Sigmoid colon (tissue), 7 donors: ENCODE measurements at places on chromosomes 11 and 22. TPM values are rescaled to one million over a fixed set of nuclear protein-coding genes. Genes with fewer than 3 reads are reported as not detected.

TCIRG1 gene
- 69.9 TPM for total RNA-seq

MGAT3 gene
- 1.4 TPM for total RNA-seq

OR8D2 gene
- not detected for total RNA-seq

SLC22A6 gene
- not detected for total RNA-seq

OR8D1 gene
- total RNA-seq: not detected

SHISA8 gene
- not detected for total RNA-seq

- no peaks in the 10 kb centered on the region for H3K4me1 ChIP-seq
- H3K4me3 ChIP-seq: no peak overlapping the region
Observed at GRCh38 chr11:105856954-105857353, 165.1 kb downstream of the MSANTD4 start.

- H3K4me3 ChIP-seq: no peak overlapping the region
- no peaks in the 10 kb centered on the region for H3K27me3 ChIP-seq
- H3K36me3 ChIP-seq: no peaks in the 10 kb centered on the region
Observed at GRCh38 chr11:120682332-120682649, 170.7 kb downstream of the GRIK4 start.

- DNase-seq: peak; percentile 26
- no peaks in the 10 kb centered on the region for H3K27me3 ChIP-seq
- no peaks in the 10 kb centered on the region for H3K36me3 ChIP-seq
- H3K4me1 ChIP-seq: peaks cover 4% of the 10 kb centered on the region
- H3K27ac ChIP-seq: no peak overlapping the region
- H3K4me3 ChIP-seq: no peak overlapping the region
Observed at GRCh38 chr11:75389276-75389605, 10.1 kb upstream of the RPS3 start.

- no peak overlapping the region for H3K27ac ChIP-seq
- H3K27me3 ChIP-seq: no peaks in the 10 kb centered on the region
- H3K36me3 ChIP-seq: peaks cover 20% of the 10 kb centered on the region
- H3K4me3 ChIP-seq: no peak overlapping the region
- H3K4me1 ChIP-seq: peaks cover 23% of the 10 kb centered on the region
Observed at GRCh38 chr11:6620636-6621035, 1.4 kb upstream of the TPP1 start.

DNA sequence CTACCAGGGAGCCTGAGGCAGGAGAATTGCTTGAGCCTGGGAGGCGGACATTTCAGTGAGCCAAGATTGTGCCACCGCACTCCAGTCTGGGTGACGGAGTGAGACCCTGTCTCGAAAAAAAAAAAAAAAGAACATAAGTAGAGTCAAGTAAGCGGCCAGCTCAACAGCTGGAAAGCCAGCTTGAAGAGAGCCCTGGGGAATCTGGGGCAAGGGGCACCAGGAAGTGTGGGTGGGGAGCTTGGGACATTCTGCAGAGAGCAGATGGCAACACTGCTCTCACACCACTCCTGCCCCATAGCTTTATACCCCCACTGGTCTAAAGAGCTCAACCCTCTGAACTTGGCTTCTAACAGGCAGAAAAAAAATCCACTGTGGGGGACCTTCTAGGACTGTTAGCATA is 505.6 kb downstream of the BUD13 start:
- H3K4me3 ChIP-seq: no peak overlapping the region
- no peaks in the 10 kb centered on the region for H3K36me3 ChIP-seq
- DNase-seq: no peak
- H3K27ac ChIP-seq: no peak overlapping the region

- H3K27ac ChIP-seq: no peak overlapping the region
- H3K36me3 ChIP-seq: no peaks in the 10 kb centered on the region
- H3K4me3 ChIP-seq: no peak overlapping the region
- no peak for DNase-seq
- H3K4me1 ChIP-seq: no peaks in the 10 kb centered on the region
Observed at GRCh38 chr11:15107730-15108515, 6.8 kb upstream of the INSC start.

GRCh38 chr11:82930734-82931133 is 29.2 kb downstream of the DDIAS start:
- DNase-seq: no peak
- H3K27me3 ChIP-seq: no peaks in the 10 kb centered on the region
- no peaks in the 10 kb centered on the region for H3K36me3 ChIP-seq

DNA sequence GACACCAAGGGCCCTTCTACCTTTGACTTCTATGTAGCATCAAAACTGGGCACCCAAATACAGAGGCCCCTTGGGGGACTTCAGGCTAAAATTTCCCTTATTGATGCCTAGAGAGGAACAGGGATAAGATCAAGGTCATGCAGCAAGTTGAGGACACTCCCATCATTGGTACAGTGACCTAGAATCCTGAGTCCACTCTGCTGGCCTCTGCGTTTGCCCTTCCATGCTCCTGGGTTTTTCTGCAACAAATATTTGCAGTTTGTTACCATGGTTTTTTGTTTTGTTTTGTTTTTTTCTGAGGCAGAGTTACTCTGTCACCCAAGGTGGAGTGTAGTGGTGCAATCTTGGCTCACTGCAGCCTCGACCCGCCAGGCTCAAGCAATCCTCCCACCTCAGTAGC is 64.2 kb downstream of the THAP12 start:
- DNase-seq: no peak
- peaks cover 4% of the 10 kb centered on the region for H3K4me1 ChIP-seq
- H3K27me3 ChIP-seq: peaks cover 3% of the 10 kb centered on the region
- H3K27ac ChIP-seq: no peak overlapping the region

- no peaks in the 10 kb centered on the region for H3K27me3 ChIP-seq
- no peaks in the 10 kb centered on the region for H3K36me3 ChIP-seq
- no peak overlapping the region for H3K4me3 ChIP-seq
- peaks cover 10% of the 10 kb centered on the region for H3K4me1 ChIP-seq
Observed at GRCh38 chr22:32058656-32059260, 15.7 kb downstream of the SLC5A1 start.

DNA sequence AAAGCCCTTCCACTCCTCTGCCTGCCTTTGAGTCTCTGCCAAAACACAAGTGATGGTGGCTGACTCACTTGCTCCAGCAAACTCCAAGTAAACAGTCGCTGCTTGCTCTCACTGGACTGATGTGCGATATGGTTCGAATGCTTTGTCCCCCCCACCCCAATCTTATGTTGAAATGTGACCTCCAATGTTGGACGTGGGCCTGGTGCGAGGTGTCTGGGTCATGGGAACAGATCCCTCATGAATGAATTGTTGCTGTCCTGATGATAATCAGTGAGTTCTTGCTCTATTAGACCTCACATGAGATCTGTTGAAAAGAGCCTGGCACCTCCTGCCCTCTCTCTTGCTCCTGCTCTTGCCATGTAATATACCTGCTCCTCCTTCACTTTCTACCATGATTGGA is 747.9 kb downstream of the OPCML start:
- H3K36me3 ChIP-seq: no peaks in the 10 kb centered on the region
- no peak for DNase-seq
- H3K4me3 ChIP-seq: no peak overlapping the region
- no peaks in the 10 kb centered on the region for H3K27me3 ChIP-seq
- no peaks in the 10 kb centered on the region for H3K4me1 ChIP-seq

DNA sequence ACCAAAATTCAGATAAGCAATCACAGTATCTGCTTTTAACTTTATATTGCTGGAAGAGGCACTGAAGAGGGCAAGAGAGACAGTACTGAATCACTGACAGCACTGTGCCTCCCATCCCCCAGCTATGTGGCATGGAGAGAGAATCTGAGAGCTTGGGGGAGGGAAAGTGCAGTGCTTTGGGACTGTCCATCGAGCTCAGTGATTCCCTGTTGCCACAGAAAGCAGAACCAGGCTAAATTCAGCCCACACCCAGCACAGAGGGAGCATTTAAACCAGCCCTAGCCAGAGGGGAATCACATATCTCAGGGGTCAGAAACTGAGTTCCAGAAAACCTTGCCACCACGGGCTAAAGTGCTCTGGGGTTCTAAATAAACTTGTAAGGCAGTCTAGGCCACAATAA is 44.3 kb downstream of the KCNQ1 start:
- no peaks in the 10 kb centered on the region for H3K27me3 ChIP-seq
- no peak overlapping the region for H3K4me3 ChIP-seq
- no peaks in the 10 kb centered on the region for H3K36me3 ChIP-seq
- H3K27ac ChIP-seq: no peak overlapping the region

DNA sequence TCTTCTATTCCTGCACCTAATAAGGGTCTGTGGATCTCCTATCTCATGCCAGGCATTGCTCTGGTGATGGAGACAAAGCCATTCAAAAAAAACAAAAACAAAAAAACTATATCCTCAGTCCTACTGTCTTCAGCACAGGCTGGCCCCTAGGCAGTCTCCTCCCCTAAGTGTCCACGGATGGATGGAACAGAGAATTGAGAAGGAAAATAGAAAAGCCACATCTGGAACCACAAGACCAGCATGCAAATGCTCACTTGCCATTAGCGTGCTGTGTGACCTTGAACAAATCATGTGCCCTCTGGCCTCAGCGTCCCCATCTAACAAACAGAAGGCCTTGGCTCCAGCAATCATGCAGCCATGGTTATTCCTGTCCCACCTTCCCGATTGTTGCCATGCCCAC is 32.7 kb upstream of the CD82 start:
- no peaks in the 10 kb centered on the region for H3K4me1 ChIP-seq
- DNase-seq: no peak
- H3K27me3 ChIP-seq: no peaks in the 10 kb centered on the region
- no peak overlapping the region for H3K27ac ChIP-seq

DNA sequence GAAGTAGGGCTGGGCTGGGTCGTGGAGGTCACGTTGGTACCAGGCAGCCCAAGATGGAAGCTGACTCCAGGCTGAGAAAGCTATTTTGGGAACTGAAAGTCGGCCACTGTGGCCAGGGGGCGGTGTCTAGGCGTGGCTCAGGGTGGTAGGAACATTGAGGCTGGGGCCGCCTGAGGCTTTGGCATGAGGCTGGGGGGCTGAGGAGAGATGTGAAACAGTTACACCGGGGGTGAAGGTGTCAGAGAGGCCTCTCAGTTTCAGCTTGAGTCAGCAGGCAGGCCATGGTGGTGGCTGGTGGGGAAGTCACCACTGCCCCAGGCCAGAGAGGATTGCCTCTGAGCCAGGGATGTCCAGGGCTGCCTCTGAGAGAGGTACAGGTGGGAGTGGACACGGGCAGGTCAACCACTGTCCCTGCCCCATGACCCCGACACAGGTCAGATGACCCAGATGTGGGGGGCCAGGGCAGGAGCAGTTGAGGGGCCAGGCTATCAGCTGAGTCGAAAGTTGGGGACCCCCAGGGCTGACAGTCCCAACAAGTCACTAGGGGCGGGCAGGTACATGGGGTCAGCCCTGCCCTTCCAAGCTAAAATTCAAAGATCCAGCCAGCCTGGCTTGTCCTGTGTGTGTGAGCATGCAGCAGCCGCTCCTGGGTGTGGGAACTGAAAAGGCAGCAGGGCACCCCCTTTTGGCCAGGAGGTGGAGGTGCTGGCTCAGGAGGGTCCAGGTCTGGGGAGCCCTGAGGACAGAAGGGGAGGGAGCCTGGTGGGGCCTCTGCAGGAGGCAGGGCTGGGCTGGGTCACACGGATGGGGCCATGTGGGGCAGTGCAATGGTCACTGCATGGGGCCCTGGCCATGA is 7.2 kb downstream of the KCNK7 start:
- no peak overlapping the region for H3K4me3 ChIP-seq
- no peaks in the 10 kb centered on the region for H3K27me3 ChIP-seq
- peak; percentile 86 for DNase-seq
- H3K4me1 ChIP-seq: peaks cover 77% of the 10 kb centered on the region
- H3K36me3 ChIP-seq: peaks cover 77% of the 10 kb centered on the region

DNA sequence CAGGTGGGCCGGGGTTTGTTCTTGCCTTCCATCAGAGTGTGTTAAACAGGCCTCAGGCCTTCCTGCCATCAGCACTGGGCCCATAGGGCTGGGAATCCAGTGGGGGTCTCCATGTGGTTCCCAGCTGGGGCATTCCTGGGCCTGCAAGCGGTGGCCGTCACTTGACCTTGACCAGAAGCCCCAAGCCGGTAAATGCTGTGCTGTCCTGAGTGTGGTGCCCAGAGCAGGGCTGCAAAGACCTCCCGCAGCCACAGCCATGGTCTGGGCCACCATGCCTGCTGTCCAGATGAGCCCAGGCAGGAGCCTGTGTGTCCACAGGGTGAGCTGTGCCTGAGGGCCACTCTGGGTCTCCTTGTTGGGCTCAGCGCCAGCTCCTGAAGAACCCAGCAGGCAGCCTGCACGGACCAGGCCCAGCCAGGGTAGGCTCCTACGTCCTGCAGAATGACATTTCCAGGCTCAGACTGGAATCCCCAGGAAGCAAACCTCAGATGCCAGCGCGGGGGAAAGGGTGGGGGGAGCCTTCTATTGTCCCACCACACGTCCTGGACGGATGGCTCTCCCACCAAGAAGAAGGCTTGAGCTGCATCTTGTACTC is 117.3 kb downstream of the KCNQ1OT1 start:
- H3K4me1 ChIP-seq: no peaks in the 10 kb centered on the region
- H3K27me3 ChIP-seq: no peaks in the 10 kb centered on the region
- no peak for DNase-seq
- no peaks in the 10 kb centered on the region for H3K36me3 ChIP-seq
- H3K27ac ChIP-seq: no peak overlapping the region

DNA sequence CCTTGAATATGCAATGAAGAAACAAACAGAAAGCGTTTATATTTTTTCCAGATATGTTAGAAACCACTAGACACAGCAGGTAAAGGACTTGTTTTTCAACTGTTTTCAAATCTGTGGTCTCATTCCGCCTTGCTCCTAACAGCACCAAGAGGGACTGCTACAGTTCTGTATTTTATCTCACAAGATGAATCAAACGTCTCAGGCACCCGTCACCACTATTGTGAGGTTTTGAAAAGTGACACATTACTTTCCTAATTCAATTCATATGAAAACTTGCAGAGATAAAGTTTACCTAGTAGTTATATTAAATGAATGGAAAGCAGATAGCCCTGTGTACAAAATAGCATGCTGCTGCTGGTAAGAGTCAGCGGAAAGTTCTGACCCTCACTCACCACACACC is 386.3 kb downstream of the ETS1 start:
- DNase-seq: no peak
- H3K4me1 ChIP-seq: no peaks in the 10 kb centered on the region
- no peaks in the 10 kb centered on the region for H3K36me3 ChIP-seq
- H3K27ac ChIP-seq: no peak overlapping the region
- H3K4me3 ChIP-seq: no peak overlapping the region
